Stimulated activated CD4-positive, alpha-beta T cell treated with anti-CD3 and anti-CD28 coated beads, TNF-alpha, amount 100 ng/mL, for 48 hours (primary cell): ENCODE measurements at places on chromosomes 12 and 14.
A peak's percentile ranks its signal among the peaks of the same experiment; 100 is the strongest.

DNA sequence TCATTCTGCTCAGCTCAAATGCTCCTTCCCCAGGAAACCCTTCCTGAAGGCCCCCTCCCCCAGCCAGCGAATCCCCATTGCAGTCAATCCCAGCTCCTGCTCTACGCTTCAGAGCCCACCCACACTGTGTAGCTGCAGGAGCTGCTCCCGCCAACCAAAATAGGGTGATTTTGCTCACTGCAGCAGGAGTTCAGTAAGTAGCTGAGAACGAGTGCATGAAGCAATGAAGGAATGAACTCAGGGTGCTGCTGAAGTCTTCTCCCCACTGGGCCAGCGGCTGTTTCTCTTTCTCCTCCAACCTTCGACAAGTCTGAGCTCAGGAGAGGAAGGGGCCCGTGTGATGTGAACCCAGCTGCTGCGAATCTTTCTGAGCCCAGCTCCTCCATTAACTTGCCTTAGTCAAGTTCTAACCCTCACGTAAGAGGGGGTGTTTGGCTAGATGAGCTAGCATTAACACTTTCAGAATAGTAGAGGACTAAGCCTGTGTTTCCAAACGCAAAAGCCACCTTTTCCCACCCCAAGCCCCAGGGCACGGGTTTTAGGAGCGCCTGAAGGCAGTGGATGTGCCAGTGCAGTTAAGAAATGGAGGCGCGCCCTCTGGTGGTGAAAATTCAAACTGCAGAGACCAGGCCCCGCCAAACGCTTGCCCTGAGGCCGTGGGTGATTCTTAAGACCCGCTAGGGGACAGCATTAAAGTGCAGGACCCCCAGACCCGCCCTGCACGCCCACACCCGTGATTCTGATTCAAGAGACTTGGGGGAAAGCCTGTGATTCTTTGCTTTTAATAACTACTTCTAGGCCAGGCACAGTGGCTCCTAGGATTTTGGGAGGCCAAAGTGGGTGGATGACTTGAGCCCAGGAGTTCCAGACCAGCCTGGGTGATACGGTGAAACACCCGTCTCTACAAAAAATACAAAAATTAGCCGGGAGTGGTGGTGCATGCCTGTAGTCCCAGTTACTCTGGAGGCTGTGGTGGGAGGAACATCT lies 11.9 kb upstream of the SERPINA4 start:
- DNase-seq, result peak; percentile 35

GRCh38 chr12:29739279-29739991 lies 44.3 kb downstream of the TMTC1 start:
- DNase-seq, result no peak

DNA sequence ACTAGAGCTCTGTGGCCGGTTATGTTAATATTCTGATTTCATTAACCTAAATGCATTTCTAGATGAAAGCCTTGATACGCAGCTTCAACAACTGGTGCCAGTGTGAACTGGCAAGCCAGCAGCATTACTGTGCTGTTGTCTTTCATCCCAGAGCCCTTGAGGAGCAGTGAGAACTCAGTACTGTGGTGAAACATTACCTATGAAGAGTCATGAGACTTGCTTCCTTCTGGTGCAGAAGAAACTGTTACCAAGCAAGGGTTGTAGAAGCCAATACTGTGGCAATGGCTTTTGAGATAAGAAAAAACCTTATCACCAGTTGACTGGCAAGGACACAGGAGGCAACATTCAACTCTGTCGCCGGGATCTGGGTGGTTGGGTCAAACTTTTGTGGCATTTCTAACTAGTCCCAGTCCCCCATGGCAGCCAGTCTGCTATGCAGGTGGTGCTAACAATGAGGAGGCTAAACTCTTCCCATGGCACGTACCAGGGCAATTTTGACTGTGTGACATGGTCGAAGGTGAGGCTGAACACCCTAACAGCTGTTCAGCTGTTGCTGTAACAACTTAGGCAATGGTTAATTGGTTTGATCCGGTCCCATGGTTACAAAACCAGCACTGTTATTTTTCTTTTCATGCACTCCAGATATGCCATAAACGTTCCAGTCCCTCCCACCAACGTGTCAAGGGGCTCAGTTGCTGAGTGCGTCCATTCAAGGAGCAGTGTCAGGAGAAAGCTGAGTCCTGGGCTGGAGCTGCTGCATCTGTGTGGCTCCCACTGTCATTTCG lies 12.6 kb upstream of the LGALS3 start:
- no peak for DNase-seq

- DNase-seq, result no peak
These were observed 19.3 kb upstream of the M6PR start for GRCh38 chr12:8968761-8969160.

- DNase-seq, result no peak
These were observed 134.4 kb downstream of the ADGRD1 start for GRCh38 chr12:131087991-131088700.

GRCh38 chr12:67355428-67356379 lies 86.5 kb downstream of the CAND1 start:
- no peak for DNase-seq

GRCh38 chr12:70739756-70740155 lies 102.5 kb upstream of the PTPRB start:
- DNase-seq, result no peak

DNA sequence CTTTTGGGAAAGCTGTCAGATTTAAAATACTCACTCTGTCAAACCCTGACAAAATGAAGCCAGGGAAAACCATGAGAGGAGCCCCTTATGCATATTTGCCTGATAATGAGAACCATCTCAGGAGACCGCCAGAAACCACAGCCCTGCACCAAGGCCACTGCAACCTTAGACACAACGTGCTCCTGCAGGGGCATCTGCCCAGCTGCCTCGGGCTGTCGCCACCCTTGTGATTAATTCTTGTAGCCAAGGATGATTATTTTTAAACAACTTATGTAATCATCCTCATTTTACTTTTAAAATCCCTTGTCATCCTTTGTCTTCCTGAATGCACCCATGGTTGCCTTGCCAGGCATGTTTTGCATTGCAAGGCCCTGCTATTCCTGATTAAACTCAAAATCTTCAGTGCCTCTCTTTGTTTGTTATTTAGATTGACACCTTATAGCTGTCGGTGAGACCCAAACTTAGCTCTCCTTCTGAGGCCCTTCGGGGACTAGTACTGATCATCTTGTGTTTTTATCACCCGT lies 766.4 kb upstream of the TMEM132C start:
- no peak for DNase-seq

GRCh38 chr12:117377758-117378157 lies 16.3 kb upstream of the NOS1 start:
- no peak for DNase-seq

GRCh38 chr14:96824283-96824682 lies 27.1 kb downstream of the VRK1 start:
- DNase-seq, result no peak

- no peak for DNase-seq
These were observed 4.5 kb downstream of the ITPR2 start for GRCh38 chr12:26828280-26829073.

GRCh38 chr12:23088594-23088993 lies 463.6 kb downstream of the ETNK1 start:
- DNase-seq, result no peak

DNA sequence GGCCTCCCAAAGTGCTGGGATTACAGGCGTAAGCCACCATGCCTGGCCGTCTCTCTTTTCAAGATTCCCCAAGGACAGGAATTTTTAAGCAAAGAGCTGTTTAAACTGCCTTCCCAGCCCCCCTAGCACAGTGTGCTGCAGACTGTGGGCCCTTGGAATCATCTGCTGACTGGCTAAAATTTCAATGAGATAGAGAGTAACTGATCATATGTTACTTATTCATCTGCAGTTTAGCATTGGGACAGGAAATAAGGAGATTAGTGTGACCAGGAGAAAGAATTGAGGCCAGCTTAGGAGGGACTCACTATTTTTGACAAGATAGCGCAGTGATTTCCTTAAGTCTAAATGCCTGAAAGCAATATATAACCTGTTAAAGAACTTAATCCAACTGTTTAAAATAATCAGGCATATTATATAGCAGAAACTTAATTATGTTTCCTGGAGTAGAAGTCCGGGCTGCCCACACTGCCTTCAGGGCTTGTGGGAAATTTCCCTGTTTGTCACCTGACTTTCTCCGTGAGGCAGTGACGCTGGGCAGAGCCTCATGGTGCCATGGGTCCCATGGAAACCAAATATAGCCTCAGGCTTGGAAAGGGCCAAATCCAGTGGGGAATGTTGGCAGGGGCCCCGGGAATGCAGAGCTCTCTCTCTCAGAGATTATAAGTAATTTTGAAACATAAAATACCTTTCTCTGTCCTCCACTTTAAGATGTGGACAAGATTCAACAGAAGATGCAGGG lies 22.8 kb upstream of the CEBPE start:
- DNase-seq, result no peak

DNA sequence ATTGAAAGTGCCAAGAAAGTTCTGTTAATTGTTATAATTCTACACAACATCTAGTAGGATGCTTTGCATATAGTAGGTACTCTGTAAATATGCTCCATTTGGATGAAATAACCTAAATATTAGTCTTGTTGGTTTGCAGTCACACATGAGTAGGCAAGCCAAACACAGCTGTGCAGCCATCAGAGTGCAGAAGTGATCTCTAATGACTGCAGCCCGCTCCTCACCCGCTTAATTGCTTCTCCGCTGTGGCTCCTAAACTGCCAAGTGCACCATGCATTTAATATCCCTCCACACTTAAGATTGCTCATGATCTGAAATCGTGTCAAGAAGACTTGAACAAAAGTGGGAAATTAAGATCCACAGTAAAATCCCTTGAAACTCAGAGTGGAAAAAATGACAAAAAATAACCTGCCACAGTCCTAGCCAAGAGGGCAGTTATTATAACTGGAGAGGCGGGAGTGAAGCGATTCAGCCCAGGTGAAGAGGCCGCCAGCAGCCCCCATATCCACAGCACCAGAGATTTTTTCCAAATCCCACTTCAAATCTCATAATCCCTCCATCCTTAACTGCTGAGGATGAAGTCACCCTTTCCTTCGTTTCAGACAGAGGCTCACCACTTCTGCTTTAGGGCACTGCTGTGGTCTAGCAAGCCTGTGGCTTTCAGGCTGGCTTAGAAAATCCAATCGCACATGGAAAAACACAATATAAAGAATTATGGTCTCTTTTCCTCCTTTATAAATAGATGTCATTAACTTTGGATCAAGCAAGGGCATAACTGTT lies 69.5 kb downstream of the TMEM30B start:
- DNase-seq, result no peak

GRCh38 chr12:67958187-67958586 lies 31.1 kb upstream of the IFNG-AS1 start:
- no peak for DNase-seq

DNA sequence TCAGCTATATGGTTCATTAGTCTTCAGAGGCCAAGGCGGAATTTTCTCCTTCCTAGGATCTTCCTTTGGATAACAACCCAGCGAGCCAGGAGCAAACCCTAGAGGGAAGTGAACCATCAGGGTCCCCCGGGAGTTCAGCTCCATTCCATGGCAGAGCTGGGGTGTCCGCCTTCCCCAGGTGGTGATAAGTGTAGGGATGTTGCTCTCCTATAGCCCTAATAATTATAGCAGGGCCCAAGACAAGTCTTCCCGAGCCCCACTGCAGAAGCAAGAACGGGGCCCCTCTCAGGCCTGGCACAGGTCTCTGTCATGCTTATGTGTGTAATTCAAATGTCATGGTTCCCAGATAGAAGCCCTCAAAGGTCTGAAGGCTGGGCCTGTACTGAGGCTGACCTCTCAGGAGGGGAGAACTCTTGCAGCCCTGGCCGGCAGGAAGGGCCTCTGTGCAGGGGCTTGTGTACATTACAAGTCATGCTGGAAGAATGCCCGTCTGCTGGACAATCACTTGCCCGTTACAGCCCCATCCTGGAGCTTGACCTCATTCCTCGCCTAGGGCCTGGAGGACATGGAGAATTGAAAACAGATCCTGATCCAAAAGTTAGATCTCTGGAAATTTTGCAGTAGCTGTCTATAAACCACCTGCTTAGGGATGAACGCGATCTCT lies 17.3 kb downstream of the LRTM2 start:
- DNase-seq, result no peak

- no peak for DNase-seq
These were observed 10.6 kb upstream of the MAP4K5 start for GRCh38 chr14:50542941-50543418.

- DNase-seq, result no peak
These were observed 157.3 kb upstream of the PLXNC1 start for GRCh38 chr12:93990832-93991803.

- DNase-seq, result no peak
These were observed 8.4 kb upstream of the GLIPR1 start for GRCh38 chr12:75471902-75472890.

- DNase-seq, result no peak
These were observed 19.7 kb downstream of the SPTB start for GRCh38 chr14:64860039-64860438.

DNA sequence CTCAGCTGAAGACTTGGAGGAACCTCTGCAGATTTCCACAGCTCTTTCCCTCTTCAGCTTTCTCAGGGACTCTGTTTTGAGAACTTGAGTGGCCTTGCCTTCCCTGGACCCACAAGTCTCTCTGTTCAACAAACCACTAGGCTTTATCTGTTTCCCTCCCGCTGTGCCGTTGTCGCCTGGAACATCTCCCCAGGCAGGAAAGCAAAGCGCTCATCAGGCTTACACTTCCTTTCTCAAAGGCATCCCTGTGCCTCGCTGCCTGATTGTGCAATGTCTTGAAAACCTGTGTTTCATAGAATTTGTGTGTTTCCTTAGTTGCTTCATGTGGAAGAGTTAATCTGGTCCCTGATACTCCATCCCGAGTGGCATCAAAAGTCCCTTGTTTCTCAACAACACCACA lies 64.1 kb downstream of the PPM1A start:
- no peak for DNase-seq

DNA sequence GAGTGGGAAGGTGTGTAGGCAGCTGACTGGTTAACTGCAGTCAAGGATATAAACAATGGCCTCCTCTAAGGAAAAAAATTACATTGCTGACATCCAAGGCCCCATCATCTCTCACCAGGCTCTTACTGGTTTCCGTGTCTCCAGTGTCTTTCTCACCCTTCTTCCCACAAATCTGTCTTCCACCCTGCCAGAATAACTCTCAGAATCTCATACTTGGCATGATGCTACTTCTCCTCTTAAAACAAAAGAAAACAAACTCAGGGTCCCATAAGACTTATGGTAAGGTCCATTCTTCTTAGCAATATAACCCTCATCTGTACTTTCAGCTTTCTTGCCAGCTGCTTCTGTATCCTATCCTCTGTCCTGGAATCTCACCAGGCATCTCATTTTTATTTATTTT lies 68.9 kb downstream of the SUSD6 start:
- DNase-seq, result no peak

- DNase-seq, result no peak
These were observed 248.0 kb upstream of the FLRT2 start for GRCh38 chr14:85281921-85282320.

DNA sequence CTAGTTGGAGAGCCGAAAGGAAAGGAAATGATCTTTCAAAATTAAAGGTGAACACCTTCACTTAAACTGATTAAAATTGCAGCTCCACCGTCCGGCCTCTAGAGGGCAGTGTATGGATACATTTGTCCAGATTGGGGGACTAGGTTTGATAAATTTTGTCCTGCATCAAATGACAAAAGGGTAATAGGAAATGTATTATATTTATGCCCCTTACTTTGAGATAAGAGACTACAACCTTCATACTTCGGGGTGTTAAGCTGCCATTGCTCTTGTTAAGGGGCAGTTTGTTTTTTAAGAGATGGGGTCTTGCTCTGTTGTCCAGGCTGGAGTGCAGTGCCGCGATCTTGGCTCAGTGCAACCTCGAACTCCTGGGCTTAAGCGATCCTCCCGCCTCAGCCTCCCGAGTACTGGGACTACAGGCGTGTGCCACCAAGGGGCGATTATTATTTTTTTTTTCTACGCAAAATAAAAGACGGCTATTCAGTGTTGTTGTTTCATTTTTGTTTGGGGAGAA lies 818 bp upstream of the SUOX start:
- DNase-seq, result peak; percentile 34
